ENCODE measurements at places on chromosomes 4 and X. TPM values are rescaled to one million over a fixed set of nuclear protein-coding genes. Genes with fewer than 3 reads are reported as not detected.
A peak's percentile ranks its signal among the peaks of the same experiment; 100 is the strongest.

Gene DGKK
- not detected for total RNA-seq

Gene MSANTD1
- total RNA-seq, result not detected

DNA sequence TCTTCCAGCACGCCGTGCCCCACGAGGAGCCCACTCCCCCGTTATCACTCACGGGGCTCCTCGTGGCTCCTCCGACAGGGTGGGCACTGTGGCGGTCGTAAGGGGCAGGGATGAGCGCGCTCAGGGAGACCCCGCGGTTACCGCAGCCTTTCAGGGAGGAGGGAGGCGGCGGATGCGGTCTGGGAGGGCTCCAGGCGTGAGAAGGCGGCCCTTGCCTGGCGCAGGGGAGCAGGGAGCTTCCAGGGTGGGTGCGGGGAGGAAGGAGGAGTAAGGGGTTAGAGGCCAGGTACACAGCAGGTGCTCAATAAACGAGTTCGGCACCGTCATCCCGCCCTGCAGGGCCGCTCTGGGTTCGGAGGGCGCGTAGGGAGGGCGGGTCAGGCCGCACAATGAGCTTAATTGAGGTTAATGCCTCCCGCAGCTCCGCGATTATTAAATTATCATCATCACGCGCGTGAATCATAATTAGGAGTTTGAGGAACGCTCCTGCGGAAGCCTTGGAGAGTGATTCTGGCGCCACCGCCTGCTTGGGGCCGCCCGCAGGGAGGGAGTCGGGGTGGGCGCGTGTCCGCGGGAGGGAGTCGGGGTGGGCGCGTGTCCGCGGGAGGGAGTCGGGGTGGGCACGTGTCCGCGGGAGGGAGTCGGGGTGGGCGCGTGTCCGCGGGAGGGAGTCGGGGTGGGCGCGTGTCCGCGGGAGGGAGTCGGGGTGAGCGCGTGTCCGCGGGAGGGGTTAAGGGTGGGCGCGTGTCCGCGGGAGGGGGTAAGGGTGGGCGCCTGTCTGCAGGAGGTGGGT is 7.6 kb upstream of the NKX1-1 start:
- no peak for DNase-seq

Gene CSAG2
- 6.1 TPM for total RNA-seq

DNA sequence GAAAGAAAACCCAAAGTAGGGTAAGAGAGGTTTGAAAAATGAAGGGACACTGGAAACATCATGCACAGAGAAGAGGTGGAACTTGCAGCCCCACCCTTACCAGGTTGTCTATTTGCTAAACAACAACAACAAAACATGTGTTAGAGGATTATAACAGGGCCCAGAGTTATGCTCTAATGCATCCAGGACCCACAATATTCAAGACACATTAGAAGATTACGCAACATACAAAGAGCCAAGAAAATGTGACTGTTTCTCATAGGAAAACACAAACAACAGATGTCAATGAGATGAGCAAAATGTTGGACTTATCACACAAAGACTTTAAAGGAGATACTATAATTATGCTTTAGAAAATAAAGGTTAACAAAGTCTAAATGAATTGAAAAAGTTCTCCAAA is 128.5 kb downstream of the LRBA start:
- no peak for DNase-seq

DNA sequence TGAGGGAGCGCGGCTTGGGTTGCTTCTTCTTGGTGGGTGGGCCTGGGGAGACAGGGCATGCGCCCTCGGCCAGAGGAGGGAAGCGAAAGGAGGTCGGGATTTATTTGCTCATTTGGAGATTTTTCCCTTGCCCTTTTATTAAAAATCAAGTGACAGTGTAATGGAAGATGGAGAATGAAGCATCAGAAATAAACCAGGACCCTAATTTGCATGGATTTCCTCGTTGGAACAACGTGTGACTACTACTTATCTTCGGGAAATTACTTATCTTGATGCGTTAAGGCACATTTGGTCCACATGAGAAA is 709 bp upstream of the CLOCK start:
- DNase-seq, result no peak

Gene TRIM60
- total RNA-seq, result not detected

GRCh38 chr4:41575665-41576064 is 37.7 kb downstream of the LIMCH1 start:
- no peak for DNase-seq

DNA sequence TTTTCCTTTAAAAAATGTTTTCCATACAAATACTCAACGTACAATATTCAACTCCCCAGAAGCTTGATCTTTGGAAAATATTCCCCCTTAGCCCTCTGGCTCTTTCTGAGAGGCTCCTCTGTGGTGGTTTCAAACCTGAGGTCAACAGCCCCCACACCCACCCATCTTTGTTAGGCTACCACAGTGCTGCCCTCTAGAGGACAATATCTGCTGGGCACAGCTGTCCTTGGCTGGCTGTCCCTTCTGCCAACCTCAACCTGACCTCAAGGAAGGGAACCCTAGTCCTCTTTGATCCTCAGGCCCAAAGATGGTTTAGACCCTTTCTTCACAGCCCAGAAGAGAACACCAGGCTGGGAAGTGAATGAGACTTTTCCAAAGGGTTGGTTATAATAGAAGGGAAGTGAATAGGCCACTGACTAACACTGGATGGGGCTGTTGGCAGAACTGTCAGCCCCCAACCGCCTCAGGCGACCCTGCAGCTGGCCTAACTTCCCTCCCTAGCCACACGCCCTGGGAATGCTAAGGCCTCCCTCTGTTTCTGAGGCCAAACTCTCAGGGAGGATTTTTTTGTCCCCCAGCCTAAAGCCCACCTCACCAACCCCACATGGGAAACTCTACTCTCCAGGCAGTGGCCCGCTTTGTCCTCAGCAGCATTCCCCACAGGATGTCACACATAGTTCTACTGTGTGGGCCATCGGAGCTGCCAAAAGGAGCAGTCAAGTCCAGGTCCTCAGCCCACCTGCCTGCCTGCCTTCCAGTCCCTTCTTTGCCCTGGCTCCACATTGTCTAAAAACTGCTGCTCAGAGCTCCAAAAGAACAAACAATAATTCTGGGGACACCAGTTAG is 34.3 kb downstream of the NYX start:
- peak; percentile 10 for DNase-seq

Gene NSG1
- total RNA-seq, result 0.73 TPM

DNA sequence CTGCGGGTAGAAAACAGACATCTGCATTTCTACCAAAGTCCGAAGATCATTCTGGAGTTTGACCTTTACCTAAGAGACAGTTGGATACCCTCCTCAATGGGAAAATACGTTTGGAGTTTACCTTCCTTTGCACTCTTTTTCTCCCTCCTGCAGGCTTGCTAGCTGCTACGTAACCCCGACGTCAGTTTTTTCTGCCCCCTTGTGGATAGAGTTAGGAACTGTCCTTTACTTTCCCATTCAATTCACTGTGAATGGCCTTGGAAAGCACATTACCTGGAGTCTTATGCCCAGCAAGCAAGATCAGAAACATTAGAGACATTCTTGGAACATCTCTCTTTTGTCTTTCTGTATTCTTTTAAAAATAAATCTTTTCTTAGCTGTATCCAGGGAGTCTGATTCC is 250.7 kb downstream of the NAP1L3 start:
- peak; percentile 19 for DNase-seq

DNA sequence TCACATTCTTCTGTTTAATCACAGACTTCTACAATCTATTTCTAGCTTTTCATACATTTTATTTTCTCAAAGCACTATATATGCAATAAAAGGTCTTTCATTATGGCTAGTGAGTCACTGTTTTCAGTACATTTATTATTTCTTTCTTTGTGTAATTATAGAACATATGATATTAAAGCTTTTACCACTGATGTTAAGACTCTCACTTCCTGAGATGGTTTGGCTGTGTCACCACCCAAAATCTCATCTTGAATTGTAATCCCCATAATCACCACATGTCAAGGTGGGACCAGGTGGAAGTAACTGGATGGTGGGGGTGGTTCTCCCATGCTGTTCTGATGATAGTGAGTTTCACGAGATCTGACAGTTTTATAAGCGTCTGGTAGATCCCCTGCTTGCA is 41.9 kb downstream of the UBA6 start:
- DNase-seq, result no peak

Gene SORCS2
- total RNA-seq, result 1.6 TPM

All from HT1080 (cell line).